MG63 (cell line): ENCODE measurements at places on chromosomes 2 and 18. TPM values are rescaled to one million over a fixed set of nuclear protein-coding genes. Genes with fewer than 3 reads are reported as not detected.

Gene GRHL1
- total RNA-seq, result 0.46 TPM in 1 of 2 replicates, not detected in the other

Gene DSEL
- total RNA-seq, result 3.7 and 6.2 TPM in 2 replicates

Gene RAB6C
- total RNA-seq, result not detected in 2 replicates

Gene CASP10
- total RNA-seq, result 0.91 and 4.7 TPM in 2 replicates

Gene CCDC74B
- total RNA-seq, result 0.54 and 3.9 TPM in 2 replicates

Gene CMPK2
- total RNA-seq, result 2.3 and 6.6 TPM in 2 replicates

Gene TMSB10
- total RNA-seq, result 5,826 and 9,166 TPM in 2 replicates

Gene LDLRAD4
- 0.02 and 0.36 TPM in 2 replicates for total RNA-seq

Gene CCDC74A
- total RNA-seq, result 2.7 and 6.5 TPM in 2 replicates

Gene CRYBA2
- total RNA-seq, result not detected in 2 replicates

Gene SP5
- total RNA-seq, result 0.20 and 0.39 TPM in 2 replicates

Gene TWIST2
- total RNA-seq, result 40.5 and 66.9 TPM in 2 replicates

Gene MC5R
- total RNA-seq, result 0.69 and 0.99 TPM in 2 replicates

Gene IL1R2
- not detected in 2 replicates for total RNA-seq

Gene GPR45
- total RNA-seq, result not detected in 2 replicates

Gene MERTK
- 0.23 TPM in 1 of 2 replicates, not detected in the other for total RNA-seq

Gene ASXL2
- total RNA-seq, result 3.6 and 8.8 TPM in 2 replicates

Gene CNTNAP5
- not detected in 2 replicates for total RNA-seq

Gene TSN
- total RNA-seq, result 24.0 and 29.2 TPM in 2 replicates

Gene DYSF
- total RNA-seq, result 1.1 and 1.4 TPM in 2 replicates

DNA sequence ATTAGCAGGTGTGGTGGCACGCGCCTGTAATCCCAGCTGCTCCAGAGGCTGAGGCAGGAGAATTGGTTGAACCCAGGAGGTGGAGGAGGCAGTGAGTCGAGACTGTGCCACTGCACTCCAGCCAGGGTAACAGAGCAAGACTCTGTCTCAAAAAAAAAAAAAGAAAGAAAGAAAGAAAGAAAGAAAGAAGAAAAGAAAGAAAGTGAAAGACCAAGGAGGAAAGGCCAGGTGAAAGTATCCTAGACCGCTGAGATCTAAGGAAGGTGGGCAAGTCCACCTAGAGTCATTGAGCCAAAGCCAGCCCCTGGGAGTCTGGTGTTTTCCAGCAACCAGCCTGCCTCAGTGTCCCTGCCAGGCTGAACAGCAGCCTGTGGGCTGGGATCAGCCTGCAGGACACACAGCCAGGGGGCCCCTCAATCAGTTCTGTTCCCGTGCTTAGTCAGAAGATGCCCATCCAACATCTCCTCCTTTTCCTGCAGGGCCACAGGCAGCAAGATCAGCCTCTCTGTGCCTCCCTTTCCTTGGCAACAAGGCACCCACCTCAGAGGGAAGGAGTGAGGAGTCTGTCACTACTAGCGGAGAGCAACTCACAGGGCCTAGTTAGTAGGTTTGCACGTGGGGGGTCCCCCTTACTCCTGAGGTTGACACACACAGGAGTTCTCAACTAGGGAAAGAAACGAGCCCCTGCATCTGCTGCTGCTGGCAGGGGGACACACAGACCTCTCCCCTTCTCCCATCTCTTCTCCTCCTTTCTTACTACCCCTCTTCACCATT, 64.1 kb downstream of the SMAD7 start:
- no peak for DNase-seq

DNA sequence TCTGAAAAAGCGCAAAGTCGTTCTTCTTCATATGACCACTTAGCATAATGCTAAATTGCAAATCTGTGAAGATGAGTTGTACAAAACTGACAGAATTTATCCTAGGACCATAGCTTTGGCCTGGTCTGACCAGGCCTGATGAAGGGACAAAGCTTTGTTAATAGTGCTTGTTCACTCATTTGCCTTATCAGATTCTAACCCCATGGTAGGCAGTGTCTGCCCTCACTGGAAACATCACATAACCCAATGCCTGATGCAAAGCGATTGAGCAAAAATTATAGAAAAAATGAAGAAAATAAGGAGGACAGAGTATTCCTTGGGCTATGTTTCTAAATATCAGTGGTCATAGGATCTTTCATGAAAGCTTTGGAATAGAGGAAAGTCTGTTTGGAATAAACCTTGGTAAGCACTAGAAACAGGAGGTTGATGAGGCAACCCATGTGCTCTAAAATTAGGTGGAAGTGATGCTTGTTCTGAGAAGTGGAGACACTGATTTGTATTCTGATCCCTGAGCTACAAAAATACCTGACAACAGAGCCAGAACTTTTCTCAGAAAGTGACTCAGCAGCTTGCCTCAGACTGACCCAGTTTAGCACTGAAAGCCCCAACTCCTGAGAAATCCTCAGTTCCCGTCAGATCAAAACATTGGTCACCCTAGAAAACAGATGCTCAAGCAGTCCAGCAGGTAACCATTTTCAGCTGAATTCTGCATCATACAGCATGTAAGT, 131.4 kb upstream of the MAPRE2 start:
- DNase-seq, result no peak

- DNase-seq, result no peak
These were observed 36.1 kb upstream of the NDUFV2 start for GRCh38 chr18:9066358-9066757.

- DNase-seq, result no peak
These were observed 11.3 kb downstream of the HYCC2 start for GRCh38 chr2:201059961-201060755.

DNA sequence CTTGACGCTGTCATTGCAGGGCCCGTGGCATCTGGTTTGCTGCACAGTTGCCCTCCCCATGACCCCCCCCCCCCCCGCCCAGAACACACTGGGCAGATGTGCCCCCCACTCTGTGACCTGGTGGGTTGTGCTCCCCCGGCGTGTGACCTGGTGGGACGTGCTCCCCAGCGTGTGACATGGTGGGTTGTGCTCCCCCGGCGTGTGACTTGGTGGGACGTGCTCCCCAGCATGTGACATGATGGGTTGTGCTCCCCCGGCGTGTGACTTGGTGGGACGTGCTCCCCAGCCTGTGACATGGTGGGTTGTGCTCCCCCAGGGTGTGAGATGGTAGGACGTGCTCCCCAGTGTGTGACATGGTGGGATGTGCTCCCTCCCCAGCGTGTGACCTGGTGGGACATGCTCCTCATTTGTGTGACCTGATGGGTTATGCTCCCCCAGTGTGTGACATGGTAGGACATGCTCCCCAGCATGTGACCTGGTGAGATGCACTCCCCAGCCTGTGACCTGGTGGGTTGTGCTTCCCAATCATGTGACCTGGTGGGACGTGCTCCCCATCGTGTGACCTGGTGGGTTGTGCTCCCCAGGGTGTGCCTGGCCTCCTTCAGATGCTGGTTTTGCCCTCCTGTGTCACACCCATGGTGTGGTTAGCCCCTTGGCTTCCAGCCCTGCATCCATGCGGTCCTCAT, 213.7 kb downstream of the AGAP1 start:
- DNase-seq, result no peak

DNA sequence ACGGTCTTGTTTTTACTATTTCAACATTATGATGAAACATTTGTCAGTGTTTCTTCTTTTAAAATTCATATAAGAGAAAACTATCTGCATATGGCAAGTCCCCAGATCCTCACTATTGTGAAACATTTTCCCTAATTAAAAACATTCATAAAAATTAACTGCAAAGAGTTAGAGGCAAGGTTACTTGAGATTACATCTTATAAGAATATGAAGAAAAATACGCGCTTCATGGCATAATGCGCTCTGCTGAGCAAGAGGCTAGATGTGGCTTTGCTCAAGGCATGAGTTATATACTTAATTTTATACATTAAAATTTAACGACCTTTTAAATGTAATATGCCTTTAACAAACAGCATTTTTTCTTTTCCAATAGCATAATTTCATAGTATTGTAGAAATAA, 166.4 kb upstream of the RPRM start:
- DNase-seq, result no peak

DNA sequence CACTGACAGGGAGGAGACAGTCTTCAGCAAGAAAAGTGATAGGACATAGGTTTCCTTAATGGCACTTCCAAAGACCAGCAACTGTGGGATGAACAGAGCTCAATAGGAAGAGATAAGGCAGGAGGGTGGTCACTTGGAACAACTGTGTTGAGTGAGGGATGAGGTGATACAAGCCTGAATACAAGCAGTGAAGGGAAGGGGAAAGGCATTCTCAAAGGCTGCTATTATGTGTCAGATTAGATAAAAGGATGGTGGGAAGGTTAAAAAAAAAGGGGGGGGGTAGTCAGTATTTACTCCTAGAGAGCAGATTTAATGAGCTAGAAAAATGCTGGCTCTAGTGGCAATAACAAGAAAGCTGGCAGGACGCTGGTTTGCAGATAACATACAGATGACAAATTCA, 25.7 kb downstream of the CCBE1 start:
- peak; percentile 17 for DNase-seq

DNA sequence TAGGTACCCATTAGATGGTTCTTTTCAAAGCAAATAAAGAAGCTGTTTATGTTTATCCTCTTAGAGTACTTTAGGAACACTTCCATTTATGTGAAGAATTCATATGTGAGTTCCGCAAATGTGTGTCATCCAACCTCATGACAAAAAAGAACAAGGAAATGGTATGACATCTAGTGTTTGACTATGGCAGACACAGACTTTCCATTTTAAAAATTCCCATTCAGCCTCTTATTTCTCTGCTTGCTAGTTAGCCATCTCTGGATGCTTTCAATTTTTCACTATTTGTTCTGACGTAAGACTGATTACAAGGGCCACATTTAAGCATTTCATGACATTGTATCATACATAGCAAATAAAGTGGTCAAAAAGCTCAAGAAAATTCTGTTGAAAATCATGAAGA, 103.0 kb downstream of the ZAP70 start:
- DNase-seq, result no peak

- no peak for DNase-seq
These were observed 41.2 kb downstream of the ZNF532 start for GRCh38 chr18:58905777-58906428.

- DNase-seq, result no peak
These were observed 6.2 kb downstream of the MAL start for GRCh38 chr2:95031726-95032116.

DNA sequence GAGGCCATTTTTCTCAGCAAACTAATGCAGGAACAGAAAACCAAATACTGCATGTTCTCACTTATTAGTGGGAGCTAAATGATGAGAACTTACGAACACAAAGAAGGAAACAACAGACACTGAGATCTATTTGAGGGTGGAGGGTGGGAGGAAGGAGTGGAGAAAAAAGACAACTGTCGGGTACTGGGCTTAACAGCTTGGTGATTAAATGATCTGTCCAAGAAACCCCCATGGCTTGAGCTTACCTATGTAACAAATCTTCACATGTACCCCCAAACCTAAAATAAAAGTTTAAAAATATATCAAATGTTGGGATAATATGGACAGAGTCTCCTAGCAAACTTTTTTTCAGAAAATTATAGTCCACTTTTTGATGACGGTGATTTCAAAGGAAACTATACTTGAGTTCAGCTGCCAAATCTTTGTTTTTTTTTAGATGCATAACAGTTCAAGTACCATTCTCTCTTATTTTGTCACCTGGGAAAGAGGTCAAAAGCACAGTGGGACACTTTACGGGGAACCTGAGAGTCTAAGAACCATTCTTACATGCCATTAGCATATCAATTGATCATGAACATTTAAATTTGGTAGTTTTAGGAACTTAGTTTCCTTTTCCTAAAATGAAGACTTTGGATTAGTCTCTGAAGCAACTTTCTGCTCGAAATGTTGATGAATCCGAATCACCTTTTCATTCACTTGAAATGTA, 835.0 kb downstream of the NRXN1 start:
- DNase-seq, result no peak

GRCh38 chr2:237044281-237044680, 41.4 kb upstream of the COPS8 start:
- no peak for DNase-seq

- DNase-seq, result no peak
These were observed 31.5 kb downstream of the CEP192 start for GRCh38 chr18:13022644-13023043.

GRCh38 chr2:43221124-43221762, 5.2 kb downstream of the ZFP36L2 start:
- DNase-seq, result peak; percentile 94

- DNase-seq, result no peak
These were observed 19.3 kb downstream of the LHCGR start for GRCh38 chr2:48736251-48736650.

GRCh38 chr2:28319118-28320008, 73.3 kb upstream of the FOSL2 start:
- DNase-seq, result peak; percentile 77

DNA sequence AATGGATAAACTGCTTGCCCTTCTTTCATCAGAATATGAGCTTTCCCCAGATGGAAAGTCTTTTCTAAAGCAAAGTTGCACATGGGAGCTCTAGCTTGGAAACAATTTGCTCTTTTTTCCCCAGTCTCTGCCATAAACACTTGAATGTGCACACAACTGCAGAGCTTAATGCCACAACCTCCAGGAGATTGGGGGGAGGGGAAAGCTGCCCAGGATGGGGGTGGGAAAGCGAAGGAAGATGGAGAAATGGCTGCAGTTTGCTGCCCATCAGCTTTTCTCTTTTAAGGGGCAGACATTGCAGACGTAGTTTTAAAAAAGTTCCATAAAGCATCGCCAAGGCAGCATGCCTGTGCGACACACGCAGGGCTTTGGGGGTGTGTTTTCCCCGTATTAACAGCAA, 1.5 kb downstream of the ACKR3 start:
- no peak for DNase-seq

- DNase-seq, result no peak
These were observed 39.0 kb downstream of the MBP start for GRCh38 chr18:77093586-77093985.

- DNase-seq, result no peak
These were observed 58.9 kb downstream of the BMP10 start for GRCh38 chr2:68812251-68812650.

GRCh38 chr18:321865-322467, 54.1 kb upstream of the THOC1 start:
- DNase-seq, result no peak

DNA sequence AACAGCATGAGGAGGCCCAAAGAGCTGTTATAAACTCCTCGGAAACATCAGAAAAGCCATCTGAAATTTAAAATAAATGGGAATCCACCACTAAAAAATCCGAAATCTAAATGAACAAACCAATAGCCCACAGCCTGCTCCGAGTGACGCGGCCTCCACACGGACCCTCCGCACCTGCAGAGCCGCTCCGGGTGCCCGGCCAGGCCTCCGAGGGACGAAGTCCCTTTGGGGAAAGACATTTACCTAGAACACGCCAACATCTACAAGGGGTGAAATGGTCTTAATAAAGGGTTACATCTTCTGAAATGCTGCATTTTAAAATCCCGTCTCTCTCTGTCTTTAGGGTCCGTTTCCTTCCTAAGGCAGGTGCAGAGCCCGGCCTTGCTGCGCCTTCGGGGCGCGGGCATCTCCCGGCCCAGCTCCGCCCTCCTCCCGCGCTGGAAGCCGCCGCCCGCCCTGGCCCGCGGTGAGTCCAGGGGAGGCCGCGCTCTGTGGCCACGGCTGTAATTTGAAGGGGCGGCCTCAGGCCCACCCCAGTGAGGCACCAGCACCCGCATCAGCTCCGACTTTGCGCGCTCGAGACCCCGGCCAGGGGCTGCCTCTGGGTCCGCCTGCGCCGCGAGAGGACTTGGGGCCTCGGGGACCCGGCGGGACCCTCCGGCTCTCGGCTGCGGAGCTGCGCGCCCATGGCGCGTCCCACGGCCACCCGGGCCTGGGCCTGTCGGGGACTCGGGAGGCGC, 42.3 kb upstream of the CTDP1 start:
- DNase-seq, result no peak

- no peak for DNase-seq
These were observed 2.4 kb downstream of the CCBE1 start for GRCh38 chr18:59694824-59695223.
